Stimulated activated CD8-positive, alpha-beta memory T cell treated with anti-CD3 and anti-CD28 coated beads, Interleukin-15, amount 100 ng/mL, for 48 hours (primary cell): ENCODE measurements at places on chromosomes 1 and 21.

DNA sequence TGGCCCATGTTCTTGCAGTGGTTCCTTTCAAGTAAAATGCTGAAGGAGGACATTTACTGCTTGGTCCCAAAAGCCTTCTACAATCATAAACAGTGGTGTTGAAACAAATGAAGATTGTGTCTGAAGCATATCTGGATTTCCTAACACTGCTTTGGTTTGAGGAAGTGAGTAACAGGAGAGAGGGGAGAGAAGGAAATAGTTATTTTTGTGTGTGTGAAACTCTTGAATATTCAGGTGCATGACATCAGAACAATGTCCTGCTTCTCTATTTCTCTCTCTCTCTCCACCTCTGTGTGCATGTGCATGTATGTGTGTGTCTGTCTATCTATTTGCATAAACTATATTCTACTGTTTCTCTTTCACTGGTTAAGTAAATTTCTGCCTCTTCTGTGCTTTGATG is 61.4 kb upstream of the TNFSF18 start:
- DNase-seq: no peak

GRCh38 chr1:20440785-20441200 is 45.2 kb downstream of the CAMK2N1 start:
- peak; percentile 20 for DNase-seq

- DNase-seq: no peak
Observed at GRCh38 chr1:227016990-227017389, 76.9 kb downstream of the COQ8A start.

- no peak for DNase-seq
Observed at GRCh38 chr1:78831731-78832360, 174.7 kb downstream of the ADGRL4 start.

GRCh38 chr1:27773826-27774445 is 917 bp downstream of the STX12 start:
- DNase-seq: no peak

DNA sequence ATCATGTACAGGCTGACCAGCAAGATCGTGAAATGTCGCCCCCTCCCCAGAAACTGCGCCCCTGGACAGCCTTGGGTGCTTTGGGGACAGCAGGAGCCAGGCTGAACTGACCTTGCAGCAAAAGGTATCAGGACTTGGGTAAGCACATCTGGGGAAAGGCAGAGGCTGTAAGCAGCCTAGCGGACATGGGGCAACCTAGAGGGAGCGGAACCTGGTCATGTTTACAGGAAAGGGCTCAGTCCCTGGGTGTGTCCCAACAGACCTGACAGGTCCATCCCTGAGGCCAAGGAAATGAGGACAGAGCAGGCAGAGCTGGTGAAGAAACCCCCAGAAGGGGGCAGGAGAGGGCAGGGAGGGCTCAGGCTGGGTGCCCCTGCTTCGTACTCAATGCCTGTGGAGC is 3.1 kb upstream of the S100A8 start:
- DNase-seq: no peak

DNA sequence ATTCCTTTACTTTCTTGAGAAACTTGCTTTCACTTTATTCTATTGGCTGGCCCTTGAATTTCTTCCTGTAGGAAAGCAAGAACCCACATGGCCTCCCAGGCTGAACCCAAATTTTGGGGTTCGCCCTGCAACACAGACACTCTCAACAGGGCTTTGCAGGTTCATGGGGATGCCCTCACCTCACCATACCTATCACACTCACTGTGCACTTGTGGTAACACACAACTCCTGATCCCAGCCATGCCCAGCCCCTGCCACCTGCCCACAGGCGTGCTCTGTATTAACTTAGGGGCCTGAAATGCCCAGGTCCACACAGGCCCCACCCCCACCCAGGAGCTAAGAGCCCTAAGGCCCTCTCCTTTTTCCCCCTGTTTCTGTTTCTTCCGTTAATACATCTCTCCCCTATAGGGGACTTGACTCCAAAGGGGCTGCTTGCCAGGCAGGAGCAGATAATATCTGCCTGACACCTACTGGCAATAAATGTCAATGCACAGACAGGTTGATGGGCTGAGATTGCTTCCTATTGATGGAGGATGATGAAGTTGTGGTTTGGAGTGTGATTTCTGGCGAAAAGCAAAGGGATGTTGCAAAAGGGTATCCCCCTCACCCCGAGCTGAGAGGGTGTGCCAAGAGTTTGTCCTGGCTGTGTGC is 171.5 kb downstream of the AJAP1 start:
- DNase-seq: no peak

DNA sequence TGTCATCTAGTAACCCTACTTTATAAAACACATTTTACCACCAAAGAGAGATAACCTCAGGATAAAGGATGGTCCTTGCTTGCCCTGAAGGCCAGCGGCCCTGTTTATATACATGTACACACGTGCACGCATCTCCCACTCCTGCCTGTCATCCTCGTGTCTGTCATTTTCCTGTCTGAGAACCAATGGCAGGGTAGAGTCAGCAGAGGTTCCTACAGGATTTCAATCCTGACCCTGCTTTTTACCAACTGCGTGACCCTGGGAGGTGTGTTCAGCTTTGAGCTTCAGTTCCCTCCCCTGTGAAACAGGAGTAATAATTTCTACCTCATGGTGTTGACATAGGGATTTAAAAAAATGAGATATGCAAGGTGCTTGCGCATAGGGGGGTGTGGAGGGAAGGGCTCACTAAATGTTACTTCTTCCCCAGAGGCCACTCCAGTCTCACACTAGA is 12.3 kb upstream of the RASSF5 start:
- no peak for DNase-seq

DNA sequence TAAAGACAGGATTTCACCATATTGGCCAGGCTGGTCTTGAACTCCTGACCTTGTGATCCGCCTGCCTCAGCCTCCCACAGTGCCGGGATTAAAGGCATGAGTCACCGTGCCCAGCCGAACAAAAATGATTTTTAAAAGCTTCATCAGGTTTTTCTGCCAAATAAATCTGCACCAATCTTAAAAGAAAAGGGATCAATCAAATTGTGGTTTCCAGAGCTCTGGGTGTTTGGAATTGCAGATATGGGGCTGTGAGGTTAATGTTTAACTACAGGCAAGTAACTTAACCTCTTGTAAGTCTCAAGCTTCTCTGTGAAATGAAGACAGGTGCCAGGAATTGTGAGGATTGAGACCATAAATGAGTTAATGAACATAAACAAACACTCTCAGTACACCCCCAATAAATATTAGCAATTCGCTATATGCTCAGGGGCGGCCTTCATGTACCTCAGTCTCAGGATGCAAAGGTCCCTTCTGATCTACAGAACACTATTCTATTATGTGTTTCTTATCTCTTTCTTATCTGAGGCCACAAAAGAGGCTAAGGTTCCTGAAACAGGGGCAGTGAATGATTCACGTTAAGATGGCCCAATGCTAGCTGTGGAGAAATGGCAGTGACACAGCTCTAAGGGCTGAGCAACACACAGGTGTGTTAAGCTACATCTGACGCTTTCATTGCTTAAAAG is 7.1 kb upstream of the GNPAT start:
- no peak for DNase-seq

GRCh38 chr1:51328926-51329325 is 1.4 kb downstream of the TTC39A start:
- no peak for DNase-seq

DNA sequence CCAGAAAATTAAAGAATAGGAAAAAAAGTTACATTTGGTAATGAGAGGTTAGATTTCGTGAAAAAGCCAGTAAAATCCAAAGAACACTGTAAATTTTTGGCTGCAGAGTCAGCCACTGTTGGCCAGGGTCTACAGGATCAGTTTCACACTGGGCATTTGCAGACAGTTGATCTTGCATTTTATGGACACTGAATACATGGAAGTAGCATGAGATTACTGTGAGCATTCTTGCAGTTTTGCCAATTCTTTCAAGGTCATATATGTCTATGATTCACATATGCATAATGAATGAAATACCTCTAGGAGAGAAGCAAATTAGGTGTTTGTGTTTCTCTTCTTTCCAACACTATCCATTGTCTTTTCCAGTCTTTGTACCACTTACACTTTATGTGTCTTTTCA is 200.8 kb upstream of the DPYD start:
- no peak for DNase-seq

DNA sequence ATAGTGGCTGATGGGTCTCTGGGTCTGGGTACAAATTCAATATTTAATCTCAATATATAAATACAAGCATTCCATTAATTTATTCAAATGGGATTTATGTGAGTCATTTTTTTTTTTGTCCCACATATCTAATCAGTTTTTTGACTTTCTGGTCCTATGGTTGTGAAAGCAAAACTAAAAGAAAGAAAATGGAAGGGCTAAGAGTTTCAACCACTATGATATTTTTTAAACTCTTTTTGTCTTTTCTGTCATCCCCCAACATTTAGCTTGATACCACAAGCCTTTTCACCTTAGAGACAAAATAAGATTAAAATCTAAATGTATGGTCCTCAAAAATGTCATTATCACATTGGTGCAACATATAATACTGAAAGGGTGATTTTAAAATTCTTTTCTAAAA is 602.7 kb upstream of the CHRM3 start:
- DNase-seq: no peak
